ENCODE measurements at places on chromosomes 6 and 20.

DNA sequence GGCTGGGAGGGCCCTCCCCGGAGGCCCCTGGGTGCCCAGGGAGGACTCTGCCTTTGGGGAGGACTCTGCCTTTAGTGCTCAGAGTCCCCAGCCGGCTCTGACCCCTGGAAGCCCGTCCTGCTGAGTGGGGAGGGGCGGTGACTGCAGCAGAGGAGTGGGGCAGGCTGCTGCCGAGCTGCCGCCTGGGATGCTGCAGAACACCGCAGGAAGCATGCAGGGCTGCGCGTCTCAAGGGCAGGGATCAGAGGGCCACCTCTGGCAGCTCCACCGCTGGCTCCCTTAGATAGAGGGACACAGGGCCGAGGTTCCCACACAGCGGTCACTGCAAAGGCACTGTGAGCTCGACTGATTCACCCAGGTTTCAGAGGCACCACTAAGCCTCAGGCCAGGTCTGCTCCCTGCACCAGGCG lies 82.2 kb upstream of the GATA5 start:
- no peak for DNase-seq

DNA sequence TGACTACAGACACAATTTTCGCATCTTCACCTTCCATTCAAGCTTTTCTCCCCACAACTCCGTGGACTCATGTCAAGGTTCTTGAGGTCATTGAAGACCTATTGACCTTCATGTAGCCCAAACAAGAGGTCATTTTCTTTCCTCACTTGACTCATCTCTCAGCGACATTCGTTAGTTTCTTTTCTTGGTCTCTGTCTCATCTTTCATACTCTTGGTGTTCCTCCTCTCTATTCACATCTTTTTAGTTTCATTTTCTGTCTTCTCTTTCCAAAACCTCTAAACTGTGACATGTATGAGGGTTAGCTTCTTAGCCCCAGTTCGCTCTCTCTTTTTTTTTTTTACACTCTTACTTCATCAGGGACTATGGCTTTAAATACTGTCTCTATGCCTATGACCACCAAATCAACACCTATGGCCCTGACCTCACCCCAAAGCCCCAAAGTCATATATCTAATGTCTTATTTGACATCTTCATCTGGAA lies 128.6 kb upstream of the BACH2 start:
- DNase-seq: peak; percentile 40

DNA sequence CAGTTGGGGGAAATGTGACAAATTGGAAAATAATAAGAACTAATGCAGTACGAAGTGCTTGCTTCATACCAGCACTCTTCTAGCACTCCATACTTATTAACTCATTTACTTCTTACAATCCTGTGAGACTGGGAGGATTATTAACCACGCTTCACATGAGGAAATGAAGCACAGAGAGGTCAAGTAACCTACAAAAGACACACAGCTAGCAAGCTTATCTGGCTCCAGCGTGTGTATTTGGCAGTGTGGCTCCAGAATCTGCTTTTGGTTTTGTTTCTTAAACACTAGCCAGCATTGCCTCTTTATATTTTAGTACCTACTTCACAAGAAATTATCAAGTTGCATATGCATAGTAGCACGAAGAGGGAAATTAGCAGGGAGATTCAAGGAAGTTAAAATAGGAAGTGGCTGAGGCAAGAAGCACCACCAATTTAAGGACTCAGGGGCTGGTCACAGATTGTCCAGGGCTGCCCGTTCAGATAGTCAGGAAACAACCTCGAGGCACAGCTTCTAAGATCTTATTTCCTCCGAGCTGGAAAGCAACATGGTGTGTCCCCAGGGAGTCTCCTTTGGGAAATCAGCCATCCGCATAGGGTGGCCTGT lies 302.7 kb upstream of the PRDM1 start:
- no peak for DNase-seq

DNA sequence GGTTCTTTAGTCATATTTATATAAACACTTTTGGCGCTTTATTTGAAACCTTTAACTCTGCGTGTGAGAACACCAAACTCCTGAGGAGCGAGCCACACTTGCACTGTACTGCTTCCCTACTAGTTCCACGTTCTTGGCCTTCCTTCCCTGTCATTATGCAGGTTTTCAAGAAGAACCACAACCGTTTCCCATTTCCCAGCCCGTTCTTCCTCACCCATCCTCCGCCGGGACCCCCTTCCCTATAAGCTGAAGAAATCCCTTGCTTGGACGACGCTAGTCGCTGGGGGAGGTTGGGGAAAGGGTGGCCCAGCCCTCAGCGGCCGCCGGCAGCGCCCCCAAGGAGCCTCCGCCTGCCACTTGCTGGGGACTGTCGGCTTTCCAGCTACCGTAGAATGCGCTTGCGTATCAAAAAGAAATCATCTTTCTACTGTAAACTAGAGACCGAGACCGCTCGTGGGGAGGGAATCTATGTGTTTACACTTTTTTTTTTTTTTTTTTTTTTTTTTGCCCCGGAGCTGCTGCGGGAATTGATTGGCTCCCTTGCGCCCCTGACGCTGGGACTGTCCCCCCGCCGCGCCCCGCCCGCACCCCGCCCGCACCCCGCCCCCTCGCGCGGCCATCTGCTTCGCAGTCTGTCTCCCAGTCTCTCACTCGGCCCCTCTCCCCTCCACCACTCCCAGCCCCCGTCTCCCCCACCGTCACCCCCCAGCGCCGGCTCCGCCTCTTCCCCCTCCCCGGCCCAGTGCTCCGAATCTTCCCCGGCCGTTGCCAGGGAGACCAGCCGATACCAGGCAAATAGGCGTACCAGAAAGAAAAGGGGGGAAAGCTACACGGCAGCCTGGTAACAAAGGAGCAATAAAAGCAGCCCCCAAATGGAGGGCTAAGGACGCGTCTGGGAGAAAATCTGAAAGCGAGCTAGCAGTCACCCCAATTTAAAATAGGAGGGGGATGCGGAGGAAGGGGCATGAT lies 2.3 kb upstream of the MARCKS start:
- DNase-seq: no peak

GRCh38 chr6:49743429-49743828 lies 759 bp downstream of the CRISP3 start:
- no peak for DNase-seq

GRCh38 chr6:21604081-21604480 lies 10.5 kb downstream of the SOX4 start:
- DNase-seq: no peak

DNA sequence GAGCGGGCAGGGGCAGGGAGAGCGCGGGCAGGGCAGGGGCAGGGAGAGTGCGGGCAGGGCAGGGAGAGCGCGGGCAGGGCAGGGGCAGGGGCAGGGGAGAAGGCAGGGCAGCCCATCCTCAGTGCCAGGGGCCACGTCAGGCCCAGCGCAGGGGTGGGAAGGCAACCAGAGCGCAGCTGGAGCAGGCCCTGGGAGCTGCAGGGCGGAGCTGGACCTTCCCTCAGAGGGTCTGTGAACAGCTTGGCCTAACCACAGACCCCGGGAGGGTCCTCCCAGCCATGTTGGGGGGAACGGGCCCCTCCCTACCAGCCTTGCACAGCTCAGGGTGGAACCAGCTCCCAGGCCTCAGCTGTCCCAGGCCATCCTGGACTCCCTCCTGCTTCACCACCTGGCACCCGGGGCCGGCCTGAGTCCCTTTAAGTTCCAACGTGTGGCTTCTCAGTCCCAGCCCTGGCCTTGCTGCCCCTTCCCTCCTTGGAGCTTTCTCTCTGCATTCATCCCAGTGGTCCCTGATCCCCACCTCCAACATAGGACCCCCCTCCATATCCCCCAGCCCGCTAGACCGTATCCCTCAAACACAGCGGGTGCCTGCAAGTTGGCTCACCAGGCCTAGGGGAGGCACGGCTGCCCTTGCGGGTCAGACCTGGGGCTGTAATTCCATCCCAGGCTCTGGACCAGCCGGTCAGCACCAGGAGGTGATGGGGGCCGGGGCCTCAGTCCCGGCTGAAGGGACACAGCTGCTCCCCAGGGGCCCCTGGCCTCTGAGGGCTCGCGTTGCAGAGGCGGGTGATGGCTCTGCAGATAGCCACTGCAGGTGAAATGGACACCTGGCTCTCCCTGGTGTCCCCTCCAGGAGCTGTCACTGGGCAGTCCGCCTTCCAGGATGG lies 5.6 kb upstream of the ZBTB46 start:
- DNase-seq: no peak

DNA sequence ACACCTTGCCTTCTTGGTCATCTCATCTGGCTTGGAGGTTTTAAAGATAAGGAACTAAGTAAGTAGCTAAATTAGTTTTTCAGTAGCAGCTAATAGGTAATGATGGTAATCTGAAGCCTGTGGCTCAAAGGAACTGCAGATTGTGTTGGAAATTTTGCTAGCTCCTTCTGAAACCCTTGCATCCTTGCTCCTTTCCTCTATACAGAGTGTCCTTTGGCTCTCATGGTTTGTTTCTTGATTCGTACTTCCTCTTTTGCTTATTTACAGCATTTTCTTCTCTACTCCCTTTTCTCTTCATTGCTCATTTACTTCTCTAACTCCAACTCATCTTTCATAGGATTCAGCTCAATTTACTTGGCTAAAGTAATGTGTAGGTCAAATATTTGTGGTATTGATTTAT lies 19.0 kb downstream of the LRRC1 start:
- no peak for DNase-seq

- DNase-seq: peak; percentile 21
These were observed 6.0 kb downstream of the TMEM30A start for GRCh38 chr6:75278474-75279077.

GRCh38 chr6:39203436-39204159 lies 25.7 kb downstream of the KCNK5 start:
- DNase-seq: no peak

DNA sequence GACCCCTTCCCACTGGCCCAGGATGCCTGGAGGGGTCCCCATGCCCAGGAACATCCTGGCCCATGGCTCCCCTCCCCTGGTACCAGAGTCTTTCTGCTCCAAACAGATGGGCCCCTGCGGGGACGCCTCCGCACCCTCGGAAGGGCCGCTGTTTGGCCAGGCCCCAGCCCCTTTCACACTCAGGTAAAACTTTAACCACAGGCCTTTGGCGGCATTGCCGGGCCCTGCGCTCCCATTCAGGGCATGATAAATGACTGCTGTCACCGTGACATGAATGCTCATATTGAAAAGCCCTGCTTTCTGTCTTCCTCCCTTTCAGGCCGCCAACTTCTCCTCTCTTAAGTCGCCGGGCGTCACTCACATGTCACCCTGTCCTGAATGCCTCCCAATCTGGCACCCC lies 141.5 kb upstream of the TOP1 start:
- DNase-seq: no peak

DNA sequence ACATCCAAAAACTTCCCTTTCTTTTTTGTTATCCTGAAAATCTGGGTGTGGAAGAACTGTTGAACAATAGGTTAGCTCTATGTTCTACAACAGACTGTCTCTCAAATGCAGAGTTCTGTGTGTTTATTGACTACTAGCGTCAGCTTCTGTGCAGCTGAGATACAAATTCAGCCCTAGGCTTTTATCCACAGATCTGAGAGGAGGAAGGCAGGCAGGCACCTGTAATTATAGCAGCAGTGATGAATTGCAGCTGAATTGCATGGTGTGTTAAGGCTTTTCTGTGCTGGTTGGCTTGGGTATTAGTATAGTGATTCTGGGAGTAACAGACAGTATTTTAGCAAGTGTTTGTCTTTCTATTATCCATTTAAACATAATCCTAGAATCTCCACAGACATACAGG lies 24.4 kb downstream of the GRIK2 start:
- DNase-seq: no peak

DNA sequence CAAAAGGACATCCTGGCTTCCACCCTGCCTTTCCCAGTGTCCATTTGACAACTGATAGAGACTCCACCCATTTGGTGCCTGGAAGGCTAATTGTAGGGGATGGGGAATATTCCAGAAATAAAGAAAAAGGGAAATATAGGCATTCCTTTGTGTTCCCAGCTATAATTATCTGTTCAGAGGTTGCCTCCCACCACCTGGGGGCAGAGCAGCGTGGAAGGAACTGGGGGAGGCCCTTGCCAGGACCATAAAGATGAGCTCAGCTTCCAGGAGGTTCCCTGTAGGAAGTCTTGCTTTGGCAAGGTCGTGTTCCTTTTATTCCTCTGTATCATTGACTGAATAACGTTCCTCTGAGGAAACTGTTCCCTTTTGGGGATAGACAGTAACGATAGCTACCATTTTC lies 214.7 kb downstream of the TFAP2C start:
- DNase-seq: no peak

DNA sequence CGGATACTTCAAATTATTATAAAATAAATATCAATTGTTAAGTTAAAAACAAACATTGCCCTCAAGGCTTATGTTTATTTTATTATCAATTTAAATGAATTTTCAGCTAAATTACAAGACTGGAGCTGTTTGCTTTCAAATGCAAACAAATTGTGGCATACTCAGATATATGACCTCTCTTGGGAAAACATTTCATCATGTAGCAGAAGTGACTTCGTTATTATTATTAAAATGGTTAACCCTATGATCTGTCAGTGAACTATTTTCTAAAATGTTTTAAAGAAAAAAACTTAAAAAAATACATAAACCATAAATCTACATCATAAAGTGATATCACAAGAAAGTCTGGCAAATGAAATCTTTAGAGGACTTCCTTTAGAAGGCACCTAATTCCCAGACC lies 72.5 kb downstream of the MAN1A1 start:
- DNase-seq: no peak

DNA sequence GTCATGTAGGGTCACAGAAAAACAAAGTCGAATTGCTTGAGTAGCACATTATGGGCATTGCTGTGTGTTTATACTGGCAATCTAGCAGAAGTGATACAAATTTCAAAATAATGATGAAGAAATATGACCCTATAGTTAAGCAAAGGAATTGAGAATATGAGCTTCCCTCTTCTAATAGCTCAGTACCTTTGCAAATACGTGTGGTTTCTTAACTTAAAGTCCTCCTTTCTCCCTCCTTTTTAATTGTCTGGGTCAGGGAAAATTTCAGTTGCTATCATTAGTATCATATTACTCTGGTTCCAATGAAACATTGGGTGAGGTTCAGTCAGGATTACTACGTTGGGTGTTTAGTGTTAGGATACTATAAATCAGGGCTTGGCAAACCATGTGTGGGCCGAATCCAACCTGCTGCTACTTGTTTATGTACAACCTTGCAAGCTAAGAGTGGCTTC lies 166.8 kb upstream of the CARMIL1 start:
- no peak for DNase-seq

GRCh38 chr6:168098431-168098861 lies 19.4 kb upstream of the FRMD1 start:
- DNase-seq: no peak

DNA sequence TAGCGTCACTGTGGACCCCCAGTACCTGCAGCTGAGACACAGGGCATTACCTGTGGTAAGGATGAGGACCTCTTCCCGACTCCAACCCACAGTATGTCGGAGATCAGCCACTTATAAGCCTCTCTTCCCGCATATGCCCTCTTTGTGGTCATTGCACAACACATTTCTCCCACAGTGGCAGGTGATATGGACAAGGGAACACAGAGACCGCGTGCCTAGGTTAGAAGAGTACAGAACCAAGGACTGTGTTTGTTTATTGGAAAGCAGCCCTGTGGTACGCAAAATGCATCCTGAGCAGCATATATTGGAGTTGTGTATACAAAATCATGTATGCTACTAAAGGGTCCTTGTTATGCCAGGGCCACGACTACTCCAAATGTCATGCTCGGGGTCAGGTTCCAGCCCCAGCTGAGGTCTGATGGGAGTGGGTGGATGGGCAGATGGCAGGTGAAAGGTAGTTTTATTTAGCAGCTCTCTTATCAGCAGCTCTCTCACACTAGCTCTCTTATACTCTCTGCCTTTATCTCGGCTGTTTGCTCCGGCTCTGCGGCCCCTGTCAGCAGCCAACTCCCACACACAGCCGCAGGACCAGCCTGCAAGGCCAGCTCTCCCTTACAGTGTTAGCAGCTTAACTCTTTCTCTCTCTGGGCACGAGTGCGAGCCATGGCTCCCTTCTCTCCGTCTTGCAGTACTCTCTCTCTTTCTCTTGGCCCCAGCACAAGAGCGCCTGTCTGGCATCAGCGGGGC lies 569.0 kb downstream of the KIF16B start:
- DNase-seq: no peak

GRCh38 chr6:155100087-155100486 lies 105.0 kb downstream of the TIAM2 start:
- no peak for DNase-seq
